ENCODE measurements at places on chromosomes 5 and 9.

DNA sequence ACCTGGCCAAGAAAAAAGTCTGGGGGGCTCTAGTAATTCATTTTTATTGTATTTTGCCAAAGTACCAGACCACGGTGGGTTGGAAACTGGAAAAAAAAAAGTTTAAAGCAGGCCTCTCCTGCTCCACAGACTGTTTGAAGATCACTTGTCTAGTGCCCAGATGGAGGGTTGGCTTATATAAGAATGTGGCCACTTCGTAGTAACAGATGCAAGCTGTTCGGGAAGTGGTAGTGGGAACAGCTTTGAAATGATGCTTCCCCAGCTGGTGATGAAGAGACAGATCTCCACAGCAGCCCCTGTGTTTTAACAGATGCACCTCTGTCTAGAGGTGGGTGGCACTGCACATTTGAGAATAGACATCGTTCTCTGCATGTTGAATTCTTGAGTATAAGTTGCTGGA, 54.3 kb upstream of the DMRT3 start:
- DNase-seq: no peak

- DNase-seq: no peak
These were observed 698 bp downstream of the NFX1 start for GRCh38 chr9:33291031-33291397.

- DNase-seq: no peak
These were observed 240.5 kb downstream of the HSPA4 start for GRCh38 chr5:133292300-133292699.

- DNase-seq: peak; percentile 45
These were observed 588 bp upstream of the PLPP1 start for GRCh38 chr5:55535199-55535905.

DNA sequence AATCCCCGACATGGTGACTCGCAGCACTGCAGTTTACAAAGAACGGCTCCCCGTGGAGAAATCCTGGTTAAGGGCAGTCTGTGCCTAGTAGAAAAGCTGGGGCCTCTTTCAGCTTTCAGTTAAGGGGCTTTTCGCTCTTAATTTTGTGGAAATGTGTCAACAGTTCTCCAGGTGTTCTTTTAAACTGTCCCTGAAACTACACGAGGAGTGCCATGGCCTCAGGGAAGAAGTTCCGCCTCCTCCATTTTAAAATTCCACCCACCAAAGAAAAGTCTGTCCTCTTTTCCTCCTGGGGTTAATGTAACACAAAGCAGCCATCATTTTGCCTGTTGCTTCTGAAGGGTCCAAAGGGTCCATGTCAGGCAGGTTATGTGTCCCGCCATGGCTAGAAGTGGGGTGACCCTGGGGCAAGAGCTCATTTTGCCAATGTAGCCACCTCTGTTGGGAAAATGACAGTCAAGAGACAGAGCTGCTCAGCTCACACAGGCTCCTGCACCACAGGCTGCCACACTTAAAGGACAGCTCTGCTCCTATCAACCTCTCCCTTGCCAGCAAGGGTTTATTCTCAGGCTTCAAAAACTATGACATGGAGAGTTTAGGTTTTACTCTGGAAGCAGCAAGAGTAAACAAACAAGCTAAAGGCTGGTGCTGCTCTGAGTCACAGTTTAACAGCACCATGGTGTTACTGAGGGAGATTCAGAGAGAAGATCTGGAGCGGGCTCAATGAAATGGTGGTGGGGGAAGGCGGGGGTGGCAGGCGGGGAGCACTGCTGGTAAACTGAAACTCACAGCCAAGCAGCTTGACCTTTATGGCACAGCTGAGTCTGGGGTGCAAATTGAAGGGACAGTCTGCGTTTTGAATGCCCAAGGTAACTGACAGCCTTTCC, 3.2 kb downstream of the WHRN start:
- DNase-seq: peak; percentile 58

DNA sequence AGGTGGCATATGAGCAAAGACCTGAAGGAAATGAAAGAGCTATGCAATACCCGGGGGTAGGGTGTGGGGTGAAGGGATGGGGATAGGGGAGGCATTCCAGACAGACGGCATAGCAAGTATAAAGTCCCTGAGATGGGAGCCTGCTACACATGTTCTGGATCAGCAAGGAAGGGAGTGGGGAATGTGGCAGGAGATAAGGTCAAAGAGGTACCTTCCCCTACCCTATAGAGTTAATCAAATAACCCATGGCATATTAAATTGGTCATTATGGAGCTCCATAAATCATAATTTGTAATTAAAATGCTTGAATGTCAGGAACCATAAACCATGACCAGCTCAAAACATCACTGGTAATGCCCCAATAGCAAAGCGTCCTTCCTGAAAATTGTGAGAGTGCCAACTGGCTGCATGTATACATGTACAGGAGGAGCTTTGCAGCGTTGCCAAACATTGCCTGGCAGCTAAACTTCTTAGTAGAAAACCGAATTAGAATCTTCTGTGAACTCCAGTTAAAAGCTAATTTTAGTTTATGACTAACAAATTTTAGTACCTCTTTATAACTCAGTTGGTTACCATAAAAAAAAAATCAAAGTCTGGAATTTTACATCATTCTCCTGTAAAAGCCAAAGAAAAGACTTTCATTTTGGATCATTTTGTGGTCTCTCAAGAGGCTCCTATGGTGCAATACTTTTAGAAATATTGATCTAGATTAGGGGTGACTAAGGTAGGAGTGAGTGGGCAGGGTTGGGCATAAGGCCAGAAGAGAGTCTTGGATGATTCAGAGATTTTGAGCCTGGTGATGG, 4.7 kb downstream of the DNAI1 start:
- no peak for DNase-seq

- DNase-seq: no peak
These were observed 3.3 kb downstream of the TLX3 start for GRCh38 chr5:171312129-171312974.

- DNase-seq: no peak
These were observed 59.3 kb downstream of the DIAPH1 start for GRCh38 chr5:141559461-141559860.

GRCh38 chr5:84425365-84425881, 40.7 kb upstream of the EDIL3 start:
- no peak for DNase-seq

GRCh38 chr9:68961587-68961986, 52.3 kb downstream of the PRKACG start:
- no peak for DNase-seq

GRCh38 chr5:96816991-96817390, 9.2 kb upstream of the ERAP1 start:
- DNase-seq: no peak

- DNase-seq: no peak
These were observed 39.9 kb downstream of the GDNF start for GRCh38 chr5:37799865-37800421.

DNA sequence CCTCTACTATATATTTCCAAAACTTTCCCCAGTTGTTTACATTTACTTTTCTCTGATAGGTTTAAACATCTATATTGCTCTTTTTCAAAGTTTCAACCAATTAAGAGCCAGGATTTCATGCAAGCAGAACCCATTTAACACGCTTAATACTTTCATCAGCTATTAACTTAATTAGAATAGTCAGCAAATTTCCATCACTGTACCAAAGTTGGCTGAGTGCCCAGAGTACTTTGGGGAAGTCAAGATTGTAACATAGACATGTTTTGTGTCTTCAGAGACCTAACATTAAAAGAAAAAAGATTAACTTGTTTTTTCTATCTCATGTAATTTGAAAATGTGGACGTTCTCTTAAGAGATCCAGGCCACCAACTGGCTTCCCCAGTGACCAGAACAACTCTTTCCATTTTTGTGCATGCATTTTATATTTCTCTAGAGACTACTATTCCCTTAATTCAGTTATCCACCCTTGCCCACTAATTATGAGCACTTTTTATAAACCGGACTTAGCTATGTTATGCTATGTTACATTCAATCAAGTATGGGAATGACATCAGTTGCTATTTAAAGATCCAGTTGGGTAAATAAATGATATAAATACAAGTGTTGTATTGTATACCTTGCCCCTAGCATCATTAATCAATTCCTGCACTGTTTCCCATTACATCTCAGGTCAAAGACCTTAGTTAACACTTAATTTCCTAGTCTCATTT, 478.1 kb upstream of the NMUR2 start:
- peak; percentile 81 for DNase-seq

DNA sequence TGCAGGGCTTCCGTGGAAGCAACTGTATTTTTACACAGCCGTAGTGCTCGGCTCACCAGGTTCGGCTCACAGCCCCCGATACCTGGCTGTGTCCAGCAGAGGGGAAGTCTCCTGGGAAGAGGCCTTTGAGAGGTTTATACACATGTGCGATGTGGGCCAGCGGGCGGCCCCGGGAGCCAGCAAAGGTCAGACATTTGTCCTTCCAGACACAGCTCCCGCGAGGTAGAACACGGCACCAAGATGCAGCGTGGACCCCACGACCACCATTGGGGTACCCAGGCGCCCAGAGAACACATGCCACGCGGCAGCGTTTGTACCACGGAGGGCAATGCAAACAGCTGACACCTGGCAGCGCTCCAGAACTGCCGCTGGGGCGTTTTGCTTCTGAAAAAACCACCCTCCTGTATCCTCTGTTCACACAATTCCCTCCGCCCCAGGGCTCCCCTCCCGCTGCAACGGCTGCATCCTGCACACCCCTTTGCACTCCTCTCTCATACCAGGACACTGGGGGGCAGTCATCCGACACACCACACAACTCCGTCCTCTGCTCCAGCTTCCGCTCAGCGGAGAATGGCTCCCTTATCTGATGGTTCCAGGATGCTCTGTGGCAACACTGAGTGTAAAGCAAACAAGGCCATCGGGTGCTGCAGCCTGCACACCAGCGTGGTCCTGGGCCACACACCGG, 235.3 kb downstream of the SYK start:
- DNase-seq: peak; percentile 61

DNA sequence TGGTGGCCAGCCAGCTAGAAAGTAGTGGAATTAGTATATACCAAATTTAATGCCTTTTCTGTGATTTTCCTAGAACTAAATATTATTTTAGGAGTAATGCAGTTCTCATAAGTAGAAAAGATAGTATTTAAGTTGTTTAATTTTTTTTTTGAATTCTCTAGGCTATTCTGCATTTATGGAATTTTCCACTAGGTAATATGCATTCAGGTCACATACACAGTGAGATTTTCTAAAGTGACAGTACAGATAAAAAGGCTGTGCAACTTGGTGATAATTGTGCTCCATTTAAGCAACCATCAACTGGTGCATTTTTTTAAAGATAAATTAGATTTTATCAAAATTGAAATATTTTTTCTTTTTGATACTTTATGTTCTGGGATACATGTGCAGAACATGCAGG, 111.5 kb downstream of the SCAMP1 start:
- no peak for DNase-seq

GRCh38 chr9:27538647-27539046, 9.0 kb upstream of the MOB3B start:
- peak; percentile 57 for DNase-seq

- no peak for DNase-seq
These were observed 105.2 kb downstream of the ROR2 start for GRCh38 chr9:91844701-91845291.

DNA sequence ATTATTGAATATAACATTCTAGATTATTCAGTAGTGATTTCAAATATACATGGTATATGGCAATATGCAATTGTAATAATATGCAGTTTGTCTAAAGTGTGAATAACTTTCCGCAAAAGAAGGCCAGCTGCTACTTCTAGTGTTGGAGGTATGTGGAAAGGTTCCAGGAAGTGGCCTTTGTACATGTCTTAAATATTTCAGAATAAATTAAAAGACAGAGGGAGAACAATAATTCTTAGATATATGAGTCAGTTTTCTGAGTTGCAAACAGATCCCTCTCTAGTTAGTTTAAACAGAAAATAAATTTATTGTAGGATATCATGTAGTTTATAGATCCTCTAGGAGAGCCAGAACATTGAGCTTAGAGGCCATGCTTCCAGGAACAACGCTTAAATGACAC, 210.8 kb upstream of the ELL2 start:
- no peak for DNase-seq

GRCh38 chr9:108078811-108079210, 589.2 kb upstream of the KLF4 start:
- DNase-seq: no peak

GRCh38 chr5:5710471-5710870, 288.0 kb downstream of the ICE1 start:
- DNase-seq: peak; percentile 57

DNA sequence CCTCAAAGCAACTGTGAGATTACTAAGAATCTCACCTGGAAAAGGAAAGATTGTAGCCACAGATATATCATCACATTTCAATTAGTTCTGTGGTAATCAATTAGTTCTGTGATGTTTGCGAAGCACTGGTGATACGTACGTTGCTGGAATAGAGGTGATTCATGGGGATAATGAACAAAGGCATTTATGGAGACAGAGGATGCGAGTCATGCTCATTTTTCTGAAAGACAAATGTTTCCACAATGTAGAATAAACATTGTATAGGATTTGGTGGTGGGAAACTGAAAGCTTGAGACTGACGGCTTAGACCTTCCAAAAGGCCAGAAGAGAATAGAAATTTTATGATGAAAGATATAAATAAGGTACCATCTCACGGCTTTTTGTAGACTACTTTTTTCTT, 507.3 kb upstream of the TYRP1 start:
- DNase-seq: no peak

Data from NCI-H1105 treated with DMSO at 0.1 percent for 48 hours (cell line).